Melanocyte of skin (primary cell): ENCODE measurements at places on chromosomes 4 and X. TPM values are rescaled to one million over a fixed set of nuclear protein-coding genes. Genes with fewer than 3 reads are reported as not detected.

The ARHGAP36 gene
- not detected in 2 replicates for total RNA-seq

The FAM47E gene
- under 0.01 and 2.2 TPM in 2 replicates for total RNA-seq

The AMBN gene
- not detected in 2 replicates for total RNA-seq

The DRP2 gene
- total RNA-seq: under 0.01 TPM in 2 replicates
